Fibroblast of gingiva (primary cell): ENCODE measurements at places on chromosomes 1 and 21.

DNA sequence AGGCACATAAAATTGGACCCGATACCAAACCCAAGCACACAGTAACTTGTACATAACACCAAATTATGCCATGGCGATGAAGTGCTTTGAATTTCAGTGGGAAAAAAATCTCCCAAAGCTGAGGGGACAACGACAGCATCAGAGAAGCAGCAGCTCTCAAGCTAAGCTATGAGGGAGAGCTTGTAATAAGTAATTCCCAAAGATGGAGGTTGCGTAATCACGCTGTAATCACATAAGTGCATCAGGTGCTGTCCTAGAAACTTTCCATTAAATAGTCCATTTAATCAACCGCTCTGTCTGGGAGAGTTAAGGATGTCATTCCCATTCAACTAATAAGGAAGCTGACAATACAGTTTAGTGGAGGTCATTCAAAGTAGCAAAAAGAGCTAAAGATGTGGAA is 37.6 kb upstream of the KRTAP19-8 start:
- no peak for DNase-seq

DNA sequence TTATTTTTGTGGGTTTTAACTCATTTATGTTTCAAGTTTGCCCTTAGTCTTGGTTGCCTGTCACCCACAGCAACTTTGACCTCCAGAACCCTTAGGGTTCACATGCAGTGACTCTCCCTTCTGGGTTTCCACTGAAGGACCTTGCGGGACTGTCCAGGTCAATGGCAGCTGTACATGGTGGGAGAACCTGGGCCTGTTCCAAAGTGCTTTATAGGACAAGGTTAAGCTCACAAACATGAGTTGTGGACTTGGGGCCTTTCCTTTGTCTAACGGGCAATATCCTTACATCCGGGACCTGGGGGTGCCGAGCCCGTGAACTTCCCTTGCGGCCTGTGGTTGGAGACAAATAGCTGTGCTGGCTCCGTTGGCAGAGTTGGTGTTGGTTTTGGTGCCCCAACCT is 77.8 kb downstream of the CD58 start:
- DNase-seq: no peak

GRCh38 chr1:51444096-51444495 is 75.0 kb downstream of the EPS15 start:
- DNase-seq: peak; percentile 3

DNA sequence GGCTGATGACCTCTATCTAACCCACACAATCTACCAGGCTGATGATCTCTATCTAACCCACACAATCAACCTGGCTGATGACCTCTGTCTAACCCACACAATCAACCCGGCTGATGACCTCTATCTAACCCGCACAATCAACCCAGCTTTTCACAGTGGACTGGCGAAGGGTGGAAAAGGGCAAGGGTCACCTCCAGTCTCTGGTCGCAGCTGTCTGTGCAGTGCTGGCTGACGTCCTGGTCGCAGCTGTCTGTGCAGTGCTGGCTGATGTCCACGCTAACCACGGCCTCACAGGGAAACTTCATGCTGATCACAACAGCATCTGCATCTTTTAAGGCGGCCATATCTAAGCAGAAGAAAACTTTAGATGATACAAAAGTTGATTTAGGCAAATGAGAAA is 12.2 kb upstream of the CCDC27 start:
- DNase-seq: no peak

DNA sequence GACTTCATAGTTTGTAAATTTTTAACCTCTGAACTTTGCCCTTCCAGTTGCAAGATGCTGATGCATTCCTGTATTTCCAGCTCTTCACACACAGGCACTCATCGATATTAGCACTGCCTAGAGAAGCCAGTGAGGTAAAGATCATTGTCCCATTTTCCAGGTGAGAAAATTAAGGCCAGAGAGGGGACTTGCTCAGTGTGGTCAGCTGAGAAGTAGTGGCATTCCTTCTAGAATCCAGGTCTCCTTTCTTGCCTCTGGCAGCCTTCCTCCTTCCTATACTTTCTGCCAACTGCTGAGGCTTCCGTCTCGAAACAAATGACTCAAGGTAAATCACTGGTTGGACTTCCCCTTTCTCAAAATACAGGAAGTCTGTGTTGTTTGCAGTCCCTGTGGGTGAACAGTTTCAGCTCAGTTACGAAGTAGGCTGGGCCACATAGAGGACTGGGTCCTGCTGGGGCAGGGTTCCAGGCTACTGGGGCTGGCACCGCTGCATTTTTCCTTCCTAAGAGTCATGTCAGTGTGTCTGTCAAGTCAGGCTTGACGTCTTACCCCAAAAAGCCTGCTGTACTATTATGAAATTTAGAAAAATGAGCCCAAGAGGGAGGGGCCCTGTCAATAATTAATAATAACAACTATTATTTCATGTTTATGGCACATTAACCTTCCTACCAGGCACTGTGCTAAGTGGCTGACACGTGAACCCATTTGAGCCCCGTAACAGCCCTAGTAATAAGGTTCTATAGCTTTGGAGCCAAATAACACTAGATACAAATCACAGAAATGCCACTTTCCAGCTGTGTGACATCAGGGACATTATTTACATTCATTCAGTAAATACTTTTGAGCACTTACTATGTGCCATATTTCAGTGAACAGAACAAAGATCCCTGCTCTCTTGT is 16.6 kb upstream of the RNF19B start:
- peak; percentile 55 for DNase-seq

GRCh38 chr1:181080556-181080955 is 7.9 kb upstream of the IER5 start:
- DNase-seq: no peak

DNA sequence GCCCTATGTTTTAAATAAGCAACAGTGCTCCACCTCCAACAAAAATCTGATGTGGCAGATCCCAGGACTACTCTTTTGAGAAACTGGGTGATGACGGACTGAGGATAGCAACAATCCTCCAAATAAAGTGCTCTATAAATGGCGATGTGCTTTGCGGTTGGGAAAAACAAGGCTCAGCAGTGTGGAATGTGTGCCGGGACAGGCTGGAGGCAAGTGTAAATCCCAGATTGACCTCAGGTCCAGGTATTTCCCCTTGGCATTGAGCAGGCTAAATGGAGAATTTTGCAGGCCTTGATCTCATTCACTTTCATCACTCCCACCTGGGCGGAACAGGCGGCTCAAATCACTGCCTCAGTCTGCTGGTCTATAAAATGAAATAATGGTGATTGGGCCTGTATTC is 35.1 kb downstream of the LRRC42 start:
- no peak for DNase-seq

DNA sequence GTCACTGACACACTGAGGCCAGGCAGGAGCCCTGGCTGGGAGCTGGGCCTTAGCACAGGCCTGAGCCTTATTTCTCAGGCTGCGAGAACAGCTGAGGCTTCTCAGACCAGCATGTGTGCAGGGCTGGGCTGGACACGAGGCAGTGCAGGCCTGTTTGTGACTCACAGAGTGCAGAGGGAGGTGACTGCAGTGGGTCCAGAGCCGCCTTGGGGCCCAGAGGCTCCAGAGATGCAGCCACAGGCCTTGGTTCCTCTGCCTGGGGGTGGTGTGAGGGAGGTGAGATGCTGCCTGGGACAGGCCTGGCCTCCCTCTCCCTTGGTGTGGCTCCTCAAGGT is 61.2 kb upstream of the ETV3 start:
- no peak for DNase-seq

DNA sequence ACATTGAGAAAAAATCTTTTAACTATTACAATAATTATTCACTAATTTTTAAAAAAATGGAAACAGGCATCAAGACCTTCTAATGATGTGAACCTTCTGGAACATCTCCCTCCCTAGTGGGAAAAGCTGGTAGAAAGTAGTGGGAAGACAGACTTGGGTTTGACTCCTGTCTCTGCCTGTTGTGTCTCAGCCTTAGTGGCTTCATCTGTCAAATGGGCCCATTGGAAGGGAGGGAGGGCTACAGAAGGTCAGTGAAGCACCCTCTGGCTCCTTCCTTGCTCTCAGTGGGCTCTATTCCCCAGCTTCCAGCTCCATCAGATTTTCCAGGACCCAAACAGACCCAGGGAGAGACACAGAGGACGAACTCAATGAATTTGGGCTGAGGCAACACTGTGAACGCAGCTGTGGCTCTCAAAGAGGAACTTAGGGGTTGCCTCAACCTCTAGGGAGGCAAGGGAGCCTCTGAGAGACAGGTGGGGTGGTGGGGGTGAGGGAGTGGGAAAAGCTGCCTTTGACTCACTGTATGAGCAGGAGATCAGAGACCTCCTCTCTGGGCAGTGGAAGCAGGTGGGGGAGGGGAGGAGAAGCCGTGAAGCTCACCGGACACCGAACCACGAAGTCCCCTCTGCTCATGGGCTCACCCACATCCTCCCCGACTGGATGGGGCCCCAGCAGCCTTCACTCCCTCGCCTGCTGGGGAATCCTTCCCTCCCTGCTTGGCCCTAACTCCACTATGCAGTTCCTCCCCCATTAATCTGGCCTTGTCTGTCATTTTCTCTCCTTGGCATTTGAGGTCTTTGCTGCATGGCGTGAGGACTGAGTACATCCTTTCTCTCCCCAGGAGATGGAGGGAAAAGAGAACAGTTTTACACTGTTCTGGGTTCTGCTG is 4.5 kb downstream of the CNR2 start:
- no peak for DNase-seq
